Activated effector memory CD4-positive, alpha-beta T cell treated with Interleukin-2 at 50 U/mL for 16 hours (primary cell): ENCODE measurements at places on chromosomes 11 and 22.

- no peak for DNase-seq
Observed at GRCh38 chr11:70080763-70081162, 2.6 kb downstream of the ANO1 start.

DNA sequence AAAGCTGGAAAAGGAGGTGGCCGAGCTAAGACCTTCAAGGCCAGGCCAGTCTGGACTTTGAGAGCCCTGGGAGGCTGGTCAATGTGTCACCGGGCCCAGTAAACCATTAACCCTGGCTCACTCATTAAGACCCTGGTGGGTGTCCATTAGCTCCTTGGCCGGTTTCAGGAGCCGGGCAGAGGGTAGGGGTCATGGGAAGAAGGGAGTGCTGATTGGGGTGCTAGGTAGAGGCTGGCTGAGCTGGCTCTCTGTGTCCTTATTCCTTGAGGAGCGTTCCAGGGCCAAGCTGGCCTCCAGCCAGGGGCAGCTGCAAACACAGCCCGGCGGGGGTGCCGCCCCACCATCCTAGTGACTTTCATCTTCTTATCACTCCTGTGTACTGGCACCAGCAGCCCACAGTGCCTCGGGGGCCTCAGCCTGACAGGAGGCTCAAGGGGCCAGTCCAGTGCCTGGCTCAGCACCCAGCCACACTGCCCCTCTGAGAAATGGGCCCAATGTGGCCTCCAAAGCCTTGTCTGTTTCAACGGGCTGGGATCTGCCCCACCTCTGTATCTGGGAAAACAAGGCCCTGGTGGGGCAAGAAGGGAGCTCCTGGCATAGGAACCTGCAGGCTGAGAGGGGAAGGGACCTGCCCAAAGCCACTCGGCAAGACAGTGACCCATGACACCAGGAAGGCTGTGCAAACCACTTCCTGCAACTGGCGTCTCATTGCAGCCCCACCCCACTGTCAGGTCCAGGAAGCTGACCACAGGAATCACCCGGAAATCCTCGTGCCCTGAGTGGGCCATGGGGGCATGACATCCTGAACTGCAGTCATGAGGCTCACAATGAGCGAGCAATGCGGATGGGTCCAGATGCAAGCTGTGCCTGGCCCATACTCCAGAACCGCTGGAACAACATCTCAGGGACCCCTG is 15.1 kb upstream of the RGL4 start:
- DNase-seq = no peak

- DNase-seq = peak; percentile 71
Observed at GRCh38 chr11:2305140-2305778, 3.4 kb downstream of the TSPAN32 start.

GRCh38 chr11:9887472-9887871 is 223.6 kb downstream of the SWAP70 start:
- no peak for DNase-seq

DNA sequence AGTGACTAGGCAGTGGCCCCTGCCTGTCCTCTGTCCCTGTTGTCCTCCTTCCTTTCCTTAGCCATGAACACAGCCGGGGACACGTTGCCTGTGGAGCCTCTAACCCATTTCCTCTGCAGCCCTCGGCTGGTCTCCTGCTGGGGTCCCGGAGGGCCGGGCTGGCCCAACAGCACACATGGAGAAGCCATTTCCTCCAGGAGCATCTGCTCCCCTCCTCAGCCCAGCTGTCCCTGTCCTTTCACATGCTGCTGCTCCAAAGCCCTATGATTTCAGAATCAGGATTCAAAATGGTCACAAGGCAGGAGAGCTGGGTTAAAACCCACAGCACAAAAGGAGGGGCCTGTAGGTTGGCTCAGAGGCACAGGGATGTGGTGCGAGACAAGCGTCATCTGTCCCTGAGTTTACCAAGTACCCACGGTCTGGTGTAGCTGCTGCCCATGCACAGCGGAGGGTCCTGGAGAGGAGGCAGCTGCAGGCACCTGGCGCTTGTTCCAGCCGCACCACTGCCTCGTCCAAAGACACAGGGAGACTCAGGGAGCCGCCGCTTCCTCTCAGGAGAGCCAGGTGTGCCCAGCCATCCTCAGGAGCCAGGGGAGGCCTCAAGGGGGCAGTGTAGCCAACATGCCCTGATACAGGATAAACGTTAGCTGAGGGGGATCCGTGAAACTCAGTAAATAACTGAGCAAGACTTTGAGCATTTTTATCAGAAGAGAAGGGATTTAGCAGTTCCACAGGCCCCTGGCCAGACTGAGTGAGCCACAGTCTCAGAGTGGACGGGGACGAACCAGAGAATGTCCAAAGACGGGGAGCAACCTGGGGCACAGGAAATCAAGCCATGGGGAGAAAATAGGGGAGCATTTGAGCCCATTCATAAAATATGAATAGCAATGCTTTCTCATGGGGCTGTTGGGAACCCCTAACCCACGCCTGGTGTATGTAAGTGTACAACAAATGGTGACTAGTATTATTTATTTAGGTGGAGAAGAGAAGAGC is 3.9 kb upstream of the VSIG10L2 start:
- peak; percentile 8 for DNase-seq

DNA sequence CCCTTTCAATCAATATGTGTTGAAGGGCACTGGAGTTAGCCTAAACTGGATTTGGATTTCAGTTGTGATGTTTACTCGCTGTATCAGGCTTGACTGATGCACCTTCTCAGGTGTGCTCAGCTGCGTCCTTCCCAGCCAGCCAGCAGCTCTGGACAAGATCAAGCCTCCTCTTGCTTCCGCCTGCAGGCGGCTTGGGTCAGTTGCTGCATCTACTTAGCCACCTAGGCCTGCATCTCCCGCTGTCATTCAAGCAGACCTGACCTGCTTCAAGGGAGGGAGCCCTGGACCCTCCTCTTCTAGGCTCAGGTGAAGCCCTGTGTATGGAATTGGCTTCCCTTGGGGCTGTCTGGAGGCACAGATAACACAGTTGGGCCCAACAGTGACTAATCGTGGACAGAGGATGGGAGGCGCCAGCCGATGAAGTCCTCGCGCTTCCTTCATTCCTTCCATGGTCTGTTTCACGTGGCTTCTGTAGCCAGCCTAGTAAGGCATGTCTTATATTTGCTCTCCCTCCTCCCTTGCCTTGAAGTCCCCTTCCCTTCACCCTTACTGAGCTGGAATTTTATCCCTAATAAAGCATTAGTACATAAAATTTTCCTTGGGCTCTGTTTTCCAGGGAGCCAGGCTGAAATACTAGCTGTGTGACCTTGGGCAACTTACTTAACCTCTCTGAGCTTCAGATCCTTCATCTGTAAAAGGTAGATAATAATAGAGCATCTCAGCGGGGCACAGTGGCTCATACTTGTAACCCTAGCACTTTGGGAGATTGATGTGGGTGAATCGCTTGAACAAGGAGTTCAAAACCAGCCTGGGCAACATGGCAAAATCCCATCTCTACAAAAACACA is 2.1 kb upstream of the LHFPL7 start:
- no peak for DNase-seq

GRCh38 chr11:81219661-81220060 is 1514.0 kb downstream of the FAM181B start:
- no peak for DNase-seq

GRCh38 chr11:14502039-14502438 is 2.4 kb upstream of the COPB1 start:
- DNase-seq = no peak

- peak; percentile 11 for DNase-seq
Observed at GRCh38 chr22:28883917-28884746, 760 bp downstream of the ZNRF3 start.

DNA sequence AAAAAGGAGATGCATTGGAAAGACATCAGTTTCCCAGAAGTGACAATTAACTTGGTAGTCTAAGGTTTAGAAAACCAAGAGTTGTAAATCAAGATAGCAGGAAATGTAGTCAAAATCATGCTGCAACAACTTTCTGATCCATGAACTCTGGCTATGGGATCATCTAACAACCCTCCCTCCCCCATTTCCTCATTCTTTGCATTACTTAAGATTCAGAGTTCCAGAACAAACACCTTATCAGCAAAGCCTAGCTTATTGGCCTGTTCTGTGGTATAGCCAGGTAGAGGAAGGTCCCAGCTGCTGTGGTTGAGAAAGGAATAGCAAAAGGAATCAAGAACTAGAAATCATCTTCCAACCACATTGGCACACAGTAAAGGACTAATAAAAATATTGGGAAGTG is 651.1 kb downstream of the METTL15 start:
- DNase-seq = no peak

DNA sequence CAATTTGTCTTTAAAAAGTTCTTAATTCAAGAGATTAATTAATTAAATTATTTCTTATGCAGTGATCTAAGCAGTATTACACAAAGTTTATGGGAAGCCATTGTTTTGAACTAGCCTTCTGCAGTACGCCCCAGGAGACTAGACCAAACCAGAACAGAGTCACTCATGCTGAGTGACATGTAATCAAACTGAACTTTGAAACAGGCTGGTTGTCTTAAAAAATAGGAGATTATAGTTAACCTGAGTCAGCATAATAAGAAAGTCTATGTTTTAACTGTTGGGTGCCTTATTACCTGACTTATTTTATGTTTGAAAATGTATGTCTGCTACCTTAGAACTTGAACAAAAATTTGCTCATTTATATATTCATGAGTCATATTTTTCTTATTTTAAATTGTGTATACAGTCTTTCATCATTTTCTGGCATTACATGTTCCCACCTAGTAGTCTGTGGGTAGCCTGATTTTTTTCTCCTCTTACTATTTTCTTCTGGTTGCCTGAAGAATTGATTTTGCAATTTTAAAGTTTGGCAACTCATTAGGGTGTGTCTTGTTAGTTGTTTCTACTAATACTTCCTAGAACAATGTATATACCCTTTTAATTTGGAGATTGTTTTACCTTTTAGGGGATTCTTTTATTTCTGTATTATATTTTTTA is 161.4 kb downstream of the AASDHPPT start:
- no peak for DNase-seq

DNA sequence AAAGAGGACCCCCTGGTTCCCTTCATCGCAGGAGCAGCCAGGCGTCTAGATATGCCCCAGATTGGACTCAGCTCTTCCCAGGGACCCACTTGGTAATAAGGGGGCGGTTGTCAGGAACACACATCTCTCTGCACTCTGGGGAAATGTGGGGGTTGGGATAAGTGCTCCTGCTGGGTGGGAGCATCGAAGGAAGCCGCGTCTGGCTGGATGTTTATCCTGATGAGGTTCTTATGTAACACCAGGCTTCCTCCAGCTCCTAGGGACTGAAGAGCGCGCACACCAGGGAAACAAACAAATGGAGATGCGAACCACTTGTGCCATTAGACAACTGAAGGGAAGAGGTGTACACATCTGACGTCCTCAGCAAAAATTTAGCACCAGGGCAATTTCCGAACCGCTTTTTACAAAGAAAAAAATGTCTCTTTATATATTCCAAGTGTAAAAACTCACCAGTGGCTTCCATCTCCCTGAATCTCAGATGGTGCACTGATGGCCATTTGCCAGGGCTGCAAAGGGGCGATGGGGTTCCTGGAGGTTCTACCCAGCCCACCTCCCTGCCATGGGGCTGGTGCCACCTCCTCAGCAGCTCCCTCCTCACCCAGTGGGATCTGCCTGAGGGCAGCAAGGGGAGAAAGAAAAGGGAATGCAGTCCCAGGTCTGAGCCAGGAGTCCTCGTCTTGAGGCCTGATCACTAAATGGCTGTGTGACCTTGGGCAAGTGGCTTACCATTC is 89.4 kb downstream of the PKNOX2 start:
- no peak for DNase-seq

DNA sequence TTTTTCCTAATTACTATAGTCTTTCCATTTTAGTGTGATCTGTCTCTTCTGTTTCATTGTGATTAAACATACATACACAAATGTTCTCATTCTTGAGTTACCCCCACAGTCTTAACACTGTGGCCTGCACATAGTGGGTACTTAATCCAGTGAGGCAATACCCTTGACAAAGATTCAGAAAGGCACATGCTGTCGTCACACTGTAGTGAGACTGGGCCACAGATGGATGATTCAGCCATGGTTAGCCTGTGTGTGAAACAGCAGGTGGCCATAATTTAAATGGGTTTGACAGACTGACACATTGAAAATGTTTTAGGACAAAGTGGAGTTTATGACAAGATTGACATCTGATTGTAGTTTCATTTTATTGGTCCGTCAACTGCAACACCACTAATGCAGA is 313.1 kb downstream of the C11orf87 start:
- DNase-seq = no peak

DNA sequence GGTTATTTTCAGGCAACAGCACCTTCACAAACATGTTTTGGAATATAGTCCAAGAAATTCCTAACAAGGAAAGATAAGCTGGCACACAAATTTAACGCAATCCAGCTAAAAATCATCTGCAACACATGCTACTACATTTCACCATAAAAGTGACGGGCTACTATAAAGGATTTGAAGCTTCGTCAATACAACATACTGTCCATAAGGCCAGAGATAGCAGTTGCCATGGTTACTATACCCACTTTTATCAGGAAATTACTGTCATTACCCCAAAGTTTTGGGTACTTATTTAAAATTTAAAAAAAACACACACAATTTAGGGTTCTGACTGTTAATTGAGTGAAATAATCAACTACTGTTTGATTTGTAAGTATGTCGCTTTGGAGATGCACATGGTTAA is 6.9 kb downstream of the PHF21A start:
- DNase-seq = no peak

GRCh38 chr11:119491753-119492510 is 69.0 kb upstream of the THY1 start:
- DNase-seq = no peak

DNA sequence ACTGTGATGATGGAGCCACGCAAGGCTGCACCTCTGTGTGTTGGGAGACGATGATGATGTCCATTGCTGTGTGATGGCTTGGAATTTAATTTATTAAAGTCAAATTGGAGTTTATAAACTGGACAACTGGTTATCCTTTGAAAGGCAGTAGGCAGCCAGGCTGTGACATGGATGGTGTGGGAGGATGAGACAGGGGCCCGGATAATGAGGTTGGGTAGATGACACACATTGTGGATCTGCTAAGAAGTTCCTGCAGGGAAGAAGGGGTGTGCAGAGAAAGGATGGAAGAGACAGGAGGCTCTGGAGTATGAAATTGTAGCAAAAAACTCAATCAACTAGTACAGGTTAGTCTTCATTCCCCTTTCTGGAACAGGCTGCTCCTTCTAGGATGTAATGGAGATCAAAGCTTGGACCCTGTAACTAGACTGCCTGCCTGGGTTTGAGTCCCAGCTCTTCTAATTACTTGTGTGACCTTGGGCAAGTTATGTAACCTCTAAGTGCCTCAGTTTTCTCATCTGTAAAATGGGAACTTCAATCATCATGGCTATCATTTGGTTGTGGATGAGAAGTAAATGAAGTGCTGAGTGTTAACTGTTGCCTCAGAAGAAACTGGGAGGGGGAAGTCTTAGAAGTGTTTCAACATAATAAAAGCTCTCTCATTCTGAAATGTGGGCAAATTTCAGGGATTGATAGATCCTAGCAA is 4.2 kb upstream of the HINFP start:
- no peak for DNase-seq

- DNase-seq = no peak
Observed at GRCh38 chr22:22857607-22858558, 29.7 kb upstream of the IGLL5 start.

- DNase-seq = no peak
Observed at GRCh38 chr11:34104680-34105078, 750 bp upstream of the NAT10 start.

- DNase-seq = no peak
Observed at GRCh38 chr11:61020551-61021235, 49.2 kb downstream of the CD6 start.

- DNase-seq = no peak
Observed at GRCh38 chr11:69192301-69192721, 36.6 kb downstream of the SMIM38 start.

- DNase-seq = no peak
Observed at GRCh38 chr11:22807855-22808570, 21.6 kb downstream of the SVIP start.

GRCh38 chr22:26482161-26482560 is 1.4 kb downstream of the HPS4 start:
- DNase-seq = no peak
